ENCODE measurements at places on chromosomes 13 and 19.

DNA sequence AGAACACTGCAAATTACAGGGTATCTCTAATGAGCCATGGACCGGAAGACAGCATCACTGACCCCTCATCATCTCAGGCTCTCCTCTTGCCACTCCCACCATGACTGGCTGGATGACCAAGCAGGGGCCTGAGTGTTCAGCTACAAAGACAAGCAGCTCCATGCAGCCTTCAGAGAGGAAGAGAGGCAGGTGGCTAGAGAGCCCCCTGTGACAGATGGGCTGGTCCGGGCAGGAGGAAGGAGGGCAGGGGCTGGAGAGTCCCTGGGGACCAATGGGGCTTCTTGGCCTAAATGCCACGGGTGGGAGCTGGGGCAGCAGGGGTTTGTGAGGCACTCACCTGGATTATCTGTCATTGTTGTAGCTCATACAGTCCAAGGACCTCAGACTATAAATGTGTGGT lies 12.8 kb upstream of the RASA3 start:
- DNase-seq = no peak

DNA sequence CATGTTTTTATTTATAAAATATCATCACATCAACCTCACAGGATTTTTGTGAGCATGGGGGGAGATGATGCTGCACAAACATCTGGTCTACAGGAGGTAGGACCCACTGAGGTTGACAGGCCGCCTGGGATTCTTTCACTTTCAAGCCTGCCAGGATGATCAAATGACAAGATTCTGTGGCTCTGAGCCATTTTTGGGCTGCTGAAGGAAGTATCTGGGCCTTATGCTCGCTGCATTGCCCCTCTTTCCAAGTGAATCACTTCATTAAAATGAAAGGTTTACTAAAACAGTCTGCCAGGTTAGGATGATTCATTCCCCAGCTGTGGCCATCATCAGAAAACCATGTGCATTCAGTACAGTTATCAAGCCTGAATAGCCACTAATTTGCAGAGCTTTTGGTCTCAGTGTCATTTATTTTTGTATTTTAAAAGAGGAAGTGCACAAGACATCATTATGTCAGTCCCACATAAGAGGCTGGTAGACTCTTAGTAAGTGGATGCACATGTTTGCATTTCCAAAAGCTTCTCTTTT lies 34.4 kb downstream of the STARD13 start:
- DNase-seq = peak; percentile 48

GRCh38 chr19:41341669-41342490 lies 11.8 kb downstream of the TGFB1 start:
- DNase-seq = no peak

DNA sequence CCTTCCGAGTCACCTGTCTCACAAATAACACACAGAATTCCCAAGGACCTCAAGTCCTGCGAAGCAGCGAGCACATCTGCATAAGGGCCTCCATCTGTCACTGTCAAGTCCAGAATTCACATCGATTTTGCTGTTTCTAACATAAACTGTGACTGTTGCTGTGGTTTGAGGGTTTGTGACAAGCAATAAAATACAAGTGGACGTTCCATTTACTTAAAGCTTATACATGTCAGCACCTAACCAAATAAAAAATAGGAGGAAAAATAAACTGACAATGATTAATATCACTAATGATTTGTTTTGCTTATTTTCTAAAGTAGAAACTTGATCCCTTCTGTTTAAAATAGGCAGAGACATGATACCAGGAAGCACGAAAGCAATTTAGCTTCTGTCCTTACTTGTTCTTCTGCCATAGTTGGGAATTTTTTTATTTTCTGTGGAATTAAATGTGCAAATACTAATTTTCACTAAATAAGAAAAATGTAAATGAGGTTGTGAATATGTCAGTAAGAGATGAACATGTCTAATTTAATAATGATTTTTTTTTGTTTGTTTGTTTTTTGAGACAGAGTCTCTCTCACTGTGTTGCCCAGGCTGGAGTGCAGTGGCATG lies 279.1 kb downstream of the FGF9 start:
- no peak for DNase-seq

DNA sequence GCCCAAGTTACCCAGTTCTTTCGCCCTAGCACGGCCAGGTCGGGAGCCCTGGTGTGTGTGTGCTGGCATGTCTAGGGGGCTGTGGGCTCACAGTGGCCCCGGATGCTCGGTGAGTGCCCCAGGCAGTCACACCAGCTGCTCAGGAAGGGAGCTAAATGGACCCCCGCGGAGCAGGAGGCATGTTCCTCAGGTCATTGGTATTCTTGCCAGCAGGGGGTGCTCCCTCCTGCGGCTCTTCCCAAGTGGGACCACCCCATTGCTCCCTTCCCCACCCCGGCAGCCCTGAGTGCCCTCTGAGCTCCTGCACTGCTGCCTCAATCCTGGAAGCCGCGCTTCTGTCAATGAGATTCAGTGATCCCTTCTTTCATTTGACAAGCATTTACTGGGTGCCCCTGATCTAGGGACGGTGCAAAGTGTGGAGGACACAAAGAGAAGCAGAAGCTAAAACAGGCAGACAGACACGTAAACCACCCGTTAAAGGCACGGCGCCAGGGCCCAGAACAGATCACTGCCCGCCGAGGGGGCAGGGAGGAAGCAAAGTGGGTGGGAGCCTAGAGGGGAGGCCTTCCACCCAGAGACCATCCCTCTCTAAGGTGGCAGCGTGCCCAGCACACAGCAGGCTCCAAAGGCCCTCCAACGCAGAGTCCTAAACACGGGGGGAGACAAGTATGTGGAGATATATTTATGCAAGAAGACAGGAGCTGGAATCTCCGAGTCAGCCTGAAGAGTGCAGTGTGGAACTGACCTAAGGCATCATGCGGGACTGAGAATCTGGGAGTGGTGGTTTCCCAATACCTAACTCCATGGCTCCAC lies 5.2 kb upstream of the ADPRHL1 start:
- no peak for DNase-seq

- DNase-seq = no peak
Observed at GRCh38 chr19:2345794-2346663, 14.0 kb upstream of the TMPRSS9 start.

- DNase-seq = peak; percentile 72
Observed at GRCh38 chr19:35557539-35558399, 5.7 kb downstream of the ATP4A start.

- peak; percentile 6 for DNase-seq
Observed at GRCh38 chr19:57850553-57851017, 926 bp downstream of the ZNF587 start.

- no peak for DNase-seq
Observed at GRCh38 chr19:51470966-51471365, 7.4 kb upstream of the CEACAM18 start.

DNA sequence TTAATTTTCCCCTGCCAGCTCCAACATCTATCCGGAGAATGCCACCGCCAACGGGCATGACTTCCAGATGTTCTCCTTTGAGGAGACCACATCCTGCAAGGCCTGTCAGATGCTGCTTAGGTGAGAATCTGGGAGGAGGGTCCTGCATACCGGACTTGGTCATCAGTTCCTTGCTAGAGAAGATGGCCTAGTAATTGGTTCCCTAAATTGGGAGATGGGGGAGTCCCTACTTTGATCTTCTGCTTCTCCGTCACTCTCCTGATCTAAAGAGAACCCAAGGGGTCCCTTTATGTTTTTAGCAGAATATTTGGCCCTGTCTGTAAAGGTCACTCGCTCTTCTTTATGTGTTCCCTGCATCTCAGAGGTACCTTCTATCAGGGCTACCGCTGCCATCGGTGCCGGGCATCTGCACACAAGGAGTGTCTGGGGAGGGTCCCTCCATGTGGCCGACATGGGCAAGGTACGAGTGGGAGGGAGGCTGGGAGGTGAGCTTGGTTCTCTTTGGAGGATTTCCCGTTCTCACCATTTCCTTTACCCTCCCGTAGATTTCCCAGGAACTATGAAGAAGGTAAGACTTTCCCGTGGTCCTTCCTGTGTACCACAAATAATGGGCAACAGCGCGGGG lies 54.1 kb upstream of the ADGRE1 start:
- DNase-seq = no peak

- no peak for DNase-seq
Observed at GRCh38 chr19:3852614-3853254, 16.1 kb downstream of the ZFR2 start.

GRCh38 chr19:51375504-51376221 lies 3.2 kb upstream of the NKG7 start:
- DNase-seq = no peak

DNA sequence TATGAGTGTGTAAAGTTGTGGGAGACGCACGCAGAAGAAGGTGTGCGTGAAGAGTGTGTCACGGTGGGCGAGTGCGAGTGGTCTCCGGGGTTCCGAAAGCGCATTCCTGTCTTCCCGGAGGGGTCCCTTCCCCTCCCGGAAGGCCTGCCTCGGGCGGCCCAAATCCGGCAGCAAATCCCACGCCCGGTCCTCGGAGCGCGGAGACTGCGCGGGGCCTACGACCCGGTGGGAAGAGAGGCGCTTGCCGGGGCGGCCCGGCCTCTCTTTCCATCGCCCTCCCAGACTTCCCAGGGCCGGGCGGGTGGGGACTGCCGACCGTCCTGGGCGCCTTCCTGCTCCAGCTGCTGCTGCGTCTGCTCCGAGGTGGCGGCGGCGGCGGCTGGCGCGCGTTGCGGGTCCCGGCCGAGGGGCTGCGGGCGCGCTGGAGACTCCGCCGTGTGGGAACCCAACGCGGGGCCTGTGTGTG lies 2.1 kb downstream of the ZIC5 start:
- DNase-seq = no peak

DNA sequence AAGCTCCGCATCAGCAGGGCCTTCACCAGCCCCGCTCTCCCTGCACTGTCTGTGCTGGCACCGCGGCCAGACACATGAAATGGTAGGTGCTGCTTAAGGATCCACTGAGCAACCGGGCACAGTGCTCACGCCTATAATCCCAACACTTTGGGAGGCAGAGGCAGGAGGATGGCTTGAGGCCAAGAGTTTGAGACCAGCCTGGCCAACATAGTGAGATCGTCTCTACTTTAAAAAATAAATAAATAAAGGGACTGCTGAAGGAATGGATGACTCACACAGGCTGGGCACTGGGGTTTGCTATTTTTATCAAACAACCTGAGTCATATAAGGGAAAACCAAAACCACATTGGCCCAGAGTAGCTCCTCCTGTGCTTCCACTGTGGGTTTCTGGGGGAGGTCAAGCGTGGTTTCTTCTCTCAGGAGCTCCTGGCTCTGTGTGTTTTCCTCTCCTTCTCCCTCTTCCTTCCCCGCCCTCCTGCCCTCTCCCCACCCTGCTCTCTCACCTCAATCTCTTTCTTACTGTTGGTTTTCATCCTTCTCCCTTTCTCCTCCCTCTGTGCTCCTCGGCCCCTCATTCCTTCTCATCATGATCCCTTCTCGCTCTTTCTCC lies 21.3 kb downstream of the VRK3 start:
- peak; percentile 59 for DNase-seq

GRCh38 chr19:44800461-44800860 lies 8.4 kb upstream of the BCAM start:
- peak; percentile 91 for DNase-seq

- DNase-seq = no peak
Observed at GRCh38 chr13:47841151-47841550, 159.9 kb downstream of the SUCLA2 start.

DNA sequence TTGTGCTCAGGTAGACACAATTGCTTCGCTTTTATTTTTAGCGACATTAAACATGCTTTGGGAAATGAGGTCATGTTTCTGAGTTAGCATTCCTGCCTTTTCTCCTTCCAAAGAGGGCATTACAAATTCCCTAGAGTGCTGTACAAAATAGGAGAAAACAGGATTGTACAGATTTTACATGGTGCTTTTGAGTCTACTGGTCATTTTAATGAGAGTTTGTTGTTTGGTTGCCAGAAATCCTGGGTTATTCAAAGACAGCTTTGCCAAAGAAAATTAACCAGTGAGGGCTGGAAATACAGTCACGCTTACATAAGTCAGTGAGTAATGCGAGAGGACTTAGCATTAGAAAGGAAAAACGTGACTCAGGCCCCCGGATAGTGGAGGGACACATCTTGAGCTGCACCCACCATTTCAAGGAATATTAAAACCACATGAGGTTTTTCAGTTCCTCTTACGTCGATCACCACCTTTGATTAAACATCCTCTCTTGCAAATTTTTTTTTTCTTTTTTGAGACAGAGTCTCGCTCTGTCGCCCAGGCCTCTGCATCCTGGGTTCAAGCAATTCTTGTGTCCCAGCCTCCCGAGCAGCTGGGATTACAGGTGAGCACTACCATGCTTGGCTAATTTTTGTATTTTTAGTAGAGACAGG lies 55.4 kb downstream of the SACS start:
- peak; percentile 40 for DNase-seq

DNA sequence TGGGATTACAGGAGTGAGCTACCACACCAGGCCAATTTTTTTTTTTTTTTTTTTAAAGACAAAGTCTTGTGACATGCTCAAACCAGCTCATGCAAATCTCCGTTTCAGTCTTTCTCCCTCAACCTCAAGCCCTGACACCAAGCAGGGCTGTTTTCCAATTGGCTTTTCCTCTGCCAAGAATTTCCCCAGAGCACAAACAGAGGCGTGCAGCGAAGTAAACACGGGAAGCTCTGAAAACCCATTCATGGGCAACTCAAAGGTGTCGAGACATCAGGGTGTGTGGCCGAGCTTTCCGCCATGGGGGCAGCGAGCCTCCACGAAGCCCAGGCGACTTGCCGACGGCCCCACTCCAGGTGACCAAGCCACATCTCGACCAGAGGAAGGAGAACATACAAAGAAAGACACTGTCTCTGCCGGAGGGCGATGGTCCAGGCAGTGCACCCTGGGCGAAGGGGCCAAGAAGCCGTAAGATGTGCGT lies 70.0 kb downstream of the INSR start:
- DNase-seq = no peak

DNA sequence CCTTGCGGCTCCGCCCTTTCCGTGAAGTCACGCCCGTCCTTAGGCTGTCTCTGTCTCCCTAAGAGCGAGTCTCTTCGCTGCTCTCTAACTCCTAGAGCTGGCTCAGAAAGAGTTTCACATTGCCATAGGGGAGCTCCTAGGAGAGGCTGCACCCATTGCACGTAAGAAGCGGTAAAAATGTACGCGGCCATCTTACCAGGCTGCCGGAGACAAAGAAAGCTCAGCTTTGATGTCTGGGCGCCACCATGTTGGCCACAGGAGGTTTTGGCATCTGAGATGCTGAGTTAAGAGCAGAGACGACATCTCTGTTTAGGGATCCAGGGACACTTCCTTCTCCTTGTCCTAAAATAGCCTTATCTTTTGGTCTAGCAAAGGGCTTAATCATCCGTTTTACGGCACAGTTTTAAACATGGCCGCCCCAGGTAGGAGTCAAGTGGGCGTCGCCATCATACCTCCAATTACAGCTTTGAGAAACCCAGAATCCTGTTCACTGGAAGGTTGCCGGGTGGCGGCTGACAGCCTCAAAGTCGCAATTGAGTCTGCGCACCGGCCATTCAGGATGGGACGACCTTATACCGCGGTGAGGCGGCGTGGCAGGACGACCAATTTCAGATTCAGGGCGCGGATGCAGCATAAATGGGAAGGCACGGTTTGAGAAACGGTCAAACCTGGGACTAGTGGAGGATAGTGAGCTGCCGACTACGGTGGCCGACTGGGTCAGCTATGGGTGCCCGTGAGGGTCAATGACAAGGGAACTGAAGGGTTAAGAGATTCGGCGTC lies at the start of gene ZNF793:
ZNF793 (plus strand) TSS at position 553 of the 780 bp plus-strand sequence. CDS start 16,501 bp downstream, outside the sequence.
- peak; percentile 64 for DNase-seq

- no peak for DNase-seq
Observed at GRCh38 chr19:4586691-4587090, 27.2 kb upstream of the SEMA6B start.

GRCh38 chr19:13373599-13373998 lies 132.7 kb downstream of the CACNA1A start:
- DNase-seq = no peak

- DNase-seq = no peak
Observed at GRCh38 chr19:35060160-35060855, 18.8 kb downstream of the HPN start.

GRCh38 chr13:49497272-49497671 lies 1.5 kb downstream of the PHF11 start:
- peak; percentile 14 for DNase-seq
